ENCODE measurements at places on chromosomes 13 and 19. TPM values are rescaled to one million over a fixed set of nuclear protein-coding genes. Genes with fewer than 3 reads are reported as not detected.

The TUBA3C gene
- not detected for total RNA-seq

The PSG7 gene
- total RNA-seq: not detected

The PDE4A gene
- total RNA-seq: 15.3 TPM

The PROZ gene
- total RNA-seq: not detected

The MATK gene
- total RNA-seq: 6.1 TPM

The LHFPL6 gene
- 12.3 TPM for total RNA-seq

The IFI30 gene
- 40.8 TPM for total RNA-seq

The ZNF534 gene
- total RNA-seq: not detected

The LILRB4 gene
- 47.1 TPM for total RNA-seq

The NTN5 gene
- not detected for total RNA-seq

The OR7C2 gene
- not detected for total RNA-seq

The RNF113B gene
- not detected for total RNA-seq

The SYNGR4 gene
- not detected for total RNA-seq

The UBXN6 gene
- 314 TPM for total RNA-seq

The ANGPTL8 gene
- not detected for total RNA-seq

The CALR3 gene
- total RNA-seq: not detected

The CEACAM4 gene
- total RNA-seq: not detected

The ZNF709 gene
- 3.3 TPM for total RNA-seq

The POGLUT2 gene
- total RNA-seq: 3.5 TPM

The WTIP gene
- total RNA-seq: 0.60 TPM

The S1PR5 gene
- not detected for total RNA-seq

The DIRAS1 gene
- not detected for total RNA-seq

The TEKTIP1 gene
- total RNA-seq: 2.5 TPM

The CGB8 gene
- total RNA-seq: not detected

The UBE2L5 gene
- total RNA-seq: not detected

The GPR183 gene
- 8.1 TPM for total RNA-seq

The GGN gene
- not detected for total RNA-seq

The PLA2G4C gene
- total RNA-seq: 1.2 TPM

The ZNF230 gene
- 3.7 TPM for total RNA-seq

The USHBP1 gene
- total RNA-seq: not detected

The OLFM2 gene
- not detected for total RNA-seq

The ELSPBP1 gene
- not detected for total RNA-seq

The KCTD12 gene
- 28.3 TPM for total RNA-seq

The IGSF23 gene
- total RNA-seq: not detected

The SCEL gene
- total RNA-seq: 0.32 TPM

The AMH gene
- not detected for total RNA-seq

The BCAM gene
- total RNA-seq: 19.5 TPM
